Glomerular endothelial cell (primary cell): ENCODE measurements at places on chromosomes 4 and X. TPM values are rescaled to one million over a fixed set of nuclear protein-coding genes. Genes with fewer than 3 reads are reported as not detected.

DNA sequence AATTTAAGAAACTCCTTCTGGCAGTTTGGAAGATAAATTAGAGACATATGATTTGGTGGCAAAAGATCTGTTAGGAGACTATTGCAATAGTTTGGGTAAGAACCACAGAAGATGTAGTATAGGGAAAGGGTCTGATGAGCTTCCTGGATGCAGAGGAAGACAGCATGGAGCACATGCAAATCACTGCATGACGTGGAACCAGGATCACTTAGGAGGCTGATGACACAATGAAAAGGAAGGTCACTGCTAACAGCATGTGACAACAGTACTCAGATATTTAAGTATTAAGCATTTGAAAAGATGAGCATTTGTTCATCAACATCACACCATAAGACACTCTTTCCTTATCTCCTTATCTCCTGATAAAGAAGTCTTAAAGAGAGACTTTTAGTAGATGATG is 167.8 kb upstream of the LDB2 start:
- no peak for DNase-seq

The XAGE2 gene
- total RNA-seq = not detected in 2 replicates

DNA sequence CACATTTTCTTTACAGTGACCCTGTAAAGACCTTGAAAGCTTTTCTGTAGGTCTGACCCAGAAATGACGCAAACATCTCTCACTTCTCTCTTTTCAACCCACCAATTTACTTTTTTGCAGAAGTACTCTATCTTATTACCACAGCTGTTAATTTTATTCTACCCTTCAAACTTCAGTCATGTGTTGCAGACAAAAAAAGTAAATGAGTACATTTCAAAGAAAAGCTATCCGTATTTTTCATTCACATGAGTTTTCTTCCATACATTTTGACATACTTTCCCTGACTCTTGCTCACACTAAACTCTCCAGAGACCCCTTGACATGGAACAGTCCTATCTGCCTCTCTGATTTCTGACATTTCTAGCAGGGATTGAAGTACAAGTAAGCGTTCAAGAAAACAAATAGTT is 51.7 kb downstream of the SLC7A11 start:
- DNase-seq = no peak

DNA sequence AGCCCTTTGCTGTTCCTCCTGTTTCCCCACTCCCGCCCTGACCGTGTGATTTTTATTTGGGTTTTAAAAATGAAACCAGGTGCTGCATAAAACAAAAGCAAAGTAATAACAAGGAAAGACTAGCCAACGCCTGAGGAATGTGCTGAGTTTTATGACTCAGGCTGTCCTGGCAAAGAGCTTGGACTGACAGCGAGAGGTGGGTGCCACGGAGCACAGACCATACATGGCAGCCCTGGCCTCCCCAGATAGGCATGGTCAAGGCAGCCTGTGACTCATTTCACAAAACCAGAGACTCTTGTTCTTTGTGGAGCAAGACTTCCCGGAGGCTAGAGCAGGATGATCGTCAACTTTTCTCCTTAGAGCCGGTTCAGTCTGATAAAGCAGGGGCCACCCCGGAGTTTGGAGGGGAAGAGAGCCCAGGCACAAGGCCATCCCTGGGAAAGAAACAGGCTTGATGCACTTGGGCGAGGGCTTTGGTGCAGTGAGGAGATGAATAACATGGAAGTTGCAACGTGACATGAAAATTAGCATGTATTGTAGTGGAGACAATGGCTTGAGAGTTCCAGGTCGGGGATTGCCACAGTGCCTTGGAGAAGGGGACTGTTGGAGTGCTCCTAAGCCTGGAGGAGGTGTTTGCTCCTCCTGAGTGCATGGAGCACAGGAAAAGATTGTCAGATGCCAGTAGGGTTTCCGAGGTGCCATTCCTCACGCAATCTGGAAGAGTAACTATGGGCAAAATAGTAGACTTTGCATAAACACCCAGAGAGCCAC is 54.8 kb downstream of the C4orf51 start:
- peak; percentile 83 for DNase-seq

The GLRA3 gene
- not detected in 2 replicates for total RNA-seq

- DNase-seq = no peak
Observed at GRCh38 chr4:34676400-34676799, 1567.9 kb downstream of the ARAP2 start.

- DNase-seq = peak; percentile 18
Observed at GRCh38 chr4:84691170-84691691, 108.3 kb downstream of the CDS1 start.

DNA sequence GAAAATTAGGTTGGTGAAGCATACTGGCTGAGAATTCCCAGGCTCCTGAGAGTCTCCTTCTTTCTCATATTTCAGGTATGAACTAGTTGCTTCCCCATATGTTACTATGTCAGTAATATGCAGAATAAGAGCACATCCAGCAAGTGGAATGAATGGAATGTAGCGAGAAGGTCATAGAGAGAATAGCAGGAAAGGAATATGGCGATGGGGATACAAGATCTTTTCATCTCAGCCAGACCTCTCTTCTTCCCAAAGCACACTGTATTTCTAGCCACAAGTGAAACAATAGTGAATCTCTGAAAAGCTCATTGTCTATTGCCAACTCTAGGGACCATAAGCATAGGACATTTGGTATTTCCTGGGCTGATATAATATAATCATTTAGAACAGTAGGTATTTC is 54.6 kb upstream of the MMAA start:
- no peak for DNase-seq

DNA sequence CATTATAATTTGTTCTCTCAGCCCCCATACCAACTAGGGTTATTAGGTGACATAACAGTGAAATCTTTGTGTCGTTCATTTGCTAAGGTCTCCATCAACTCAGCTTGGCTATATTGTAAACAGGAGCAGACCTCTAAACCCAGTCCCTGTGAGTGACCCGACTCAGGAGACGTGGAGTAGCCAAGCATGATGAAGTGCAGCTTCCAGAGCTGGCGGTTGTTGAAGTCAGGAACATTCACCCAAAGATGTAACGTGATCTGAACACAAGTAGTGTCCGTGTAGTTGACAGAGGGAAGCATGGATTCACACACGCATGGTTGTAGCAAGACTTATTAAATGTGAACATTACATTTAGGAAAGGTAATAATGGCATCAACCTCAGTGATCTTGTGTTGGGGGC is 102.3 kb downstream of the FAM193A start:
- no peak for DNase-seq

GRCh38 chr4:68288393-68288740 is 42.9 kb upstream of the TMPRSS11B start:
- no peak for DNase-seq

The ENPEP gene
- total RNA-seq = 0.99 and 3.0 TPM in 2 replicates

The CFAP99 gene
- total RNA-seq = not detected in 2 replicates

DNA sequence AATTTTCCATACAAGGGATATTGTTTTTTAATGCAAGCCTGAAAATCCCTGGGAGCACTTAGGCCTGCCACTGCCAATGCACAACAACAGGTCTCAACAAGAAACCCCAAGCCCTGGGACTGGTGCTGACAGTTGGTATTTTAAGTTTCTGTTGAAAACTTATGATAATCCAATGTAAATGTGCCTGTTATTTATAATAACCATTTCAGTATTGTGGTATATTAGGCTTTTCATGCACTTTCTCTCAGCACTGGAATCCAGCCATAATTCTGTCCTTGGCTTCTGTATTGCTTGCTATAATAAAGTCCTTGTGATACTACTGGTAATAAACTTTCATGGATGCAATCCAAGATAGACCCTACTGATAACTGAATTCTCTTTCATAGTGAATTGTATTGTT is 218.9 kb downstream of the PCDH7 start:
- DNase-seq = no peak

The MAGIX gene
- total RNA-seq = 1.2 and 1.4 TPM in 2 replicates

DNA sequence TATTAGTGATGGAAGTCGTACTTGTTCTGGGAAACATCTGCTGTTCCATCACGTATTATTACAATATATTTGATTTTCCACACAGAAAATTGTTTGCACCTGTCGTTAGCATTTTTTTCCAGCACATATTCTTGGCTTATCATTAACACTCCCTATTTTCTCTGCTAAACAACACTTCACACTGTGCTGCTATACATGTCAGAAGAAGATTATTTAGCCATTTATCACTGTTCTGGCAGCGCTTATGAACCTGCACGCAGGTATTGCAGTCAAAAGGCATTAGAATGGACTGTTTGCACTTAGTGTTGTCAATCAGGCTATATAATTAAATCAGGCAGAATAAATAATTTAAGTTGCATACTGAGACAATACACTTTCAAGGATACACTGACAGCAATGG is 218.6 kb downstream of the CHM start:
- no peak for DNase-seq

The BEND2 gene
- total RNA-seq = not detected in 2 replicates

- no peak for DNase-seq
Observed at GRCh38 chr4:93855926-93856325, 27.4 kb downstream of the ATOH1 start.

- no peak for DNase-seq
Observed at GRCh38 chr4:38162240-38162784, 202.1 kb downstream of the PTTG2 start.

DNA sequence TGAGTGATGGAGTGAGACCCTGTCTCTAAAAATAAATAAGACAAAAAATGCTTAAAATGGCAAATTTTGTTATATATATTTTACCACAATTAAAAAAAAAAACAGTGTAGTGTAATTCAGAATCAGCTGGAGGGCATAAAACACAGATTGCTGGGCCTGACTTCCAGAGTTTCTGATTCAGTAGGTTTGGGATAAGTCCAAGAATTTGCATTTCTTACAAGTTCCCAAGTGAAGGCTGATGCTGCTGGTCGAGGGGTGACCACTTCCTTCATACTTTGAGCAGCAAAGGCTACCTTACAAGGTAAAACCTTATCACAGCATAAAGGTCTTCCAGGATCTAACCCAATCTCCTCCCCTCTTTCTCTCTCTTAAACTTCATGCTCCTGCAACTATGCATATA is 40.7 kb downstream of the KLHL8 start:
- DNase-seq = no peak

DNA sequence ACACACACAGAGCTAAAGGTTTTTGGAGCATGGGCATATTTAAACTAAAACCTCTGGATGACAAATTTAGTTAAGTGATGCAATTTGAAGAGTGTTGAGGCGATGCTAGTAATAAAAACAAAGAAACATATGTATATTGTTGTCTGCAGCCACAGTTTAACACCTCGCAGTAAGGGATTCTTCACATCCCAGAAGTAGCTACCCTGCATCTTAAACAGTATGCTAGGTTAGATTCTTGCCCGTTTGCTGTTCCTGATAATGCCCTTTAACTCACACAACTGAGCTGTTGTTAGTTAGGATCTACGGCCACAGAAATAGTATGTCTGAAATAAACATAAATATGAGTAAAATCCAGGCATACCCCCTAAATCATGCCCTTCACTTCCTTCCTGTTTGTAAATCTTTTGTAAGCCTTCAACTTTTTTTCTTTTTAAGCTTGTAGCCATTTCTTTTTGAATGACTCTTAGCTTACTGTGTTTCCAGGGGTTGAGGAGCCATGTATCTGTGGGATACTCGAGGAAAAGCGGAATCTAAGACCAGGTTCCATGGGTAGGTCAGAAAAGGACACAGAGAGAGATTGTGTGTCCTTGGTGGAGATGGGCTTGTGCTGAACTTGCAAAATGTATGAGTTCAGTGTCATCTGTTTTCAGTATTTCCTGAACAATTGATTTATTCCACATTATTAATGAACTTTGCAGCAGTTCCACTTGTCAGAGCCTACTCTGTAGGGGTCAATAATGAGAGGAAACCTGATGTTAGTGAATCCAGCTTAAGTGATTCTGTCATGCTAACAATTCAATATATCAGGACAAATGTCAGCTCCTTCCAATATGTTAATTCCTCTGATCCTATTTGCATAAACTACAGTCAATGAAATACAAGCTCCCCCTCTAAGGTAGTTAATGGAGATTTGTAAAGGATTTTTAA is 349.6 kb downstream of the GPAT3 start:
- no peak for DNase-seq

The FRMPD4 gene
- total RNA-seq = not detected in 2 replicates

DNA sequence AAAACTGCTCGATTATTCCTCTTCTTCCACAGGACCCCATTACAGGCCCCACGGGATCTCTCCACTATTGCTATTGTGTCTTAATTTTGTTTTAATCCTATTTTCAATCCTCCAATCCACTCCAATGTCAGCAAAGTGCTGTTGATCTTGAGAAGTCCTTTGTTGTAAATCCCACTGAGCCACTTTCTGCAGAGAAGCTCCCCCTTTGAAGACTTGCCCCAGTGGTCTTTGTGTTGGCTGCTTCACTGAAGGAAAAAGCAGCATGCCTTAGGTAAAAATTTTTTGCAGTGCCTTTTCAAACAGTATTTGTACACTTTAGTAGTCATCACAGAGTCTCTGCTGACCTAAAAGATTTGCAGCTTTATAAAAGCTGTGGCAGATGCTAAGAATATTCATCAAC is 252.0 kb upstream of the SLC7A11 start:
- no peak for DNase-seq

DNA sequence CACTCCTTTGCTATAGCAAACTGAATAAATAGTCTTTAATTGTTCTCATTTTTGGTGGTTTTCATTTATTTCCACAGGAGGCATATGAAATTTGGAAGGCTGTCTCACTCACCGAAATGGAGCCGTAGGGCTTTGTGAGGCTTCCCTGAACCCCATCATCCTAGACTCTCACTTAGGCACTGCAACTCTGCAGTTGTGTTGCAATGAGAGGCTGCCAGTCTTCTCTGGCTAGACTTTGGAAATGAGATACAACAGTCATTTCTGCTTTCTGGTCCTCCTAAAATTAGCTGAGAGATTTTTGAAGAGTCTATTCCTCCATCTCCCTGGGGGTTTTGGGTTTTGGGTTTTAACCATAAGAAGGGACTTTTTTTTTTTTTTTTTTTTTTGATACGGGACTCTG is 146.5 kb downstream of the SH3BGRL start:
- no peak for DNase-seq

DNA sequence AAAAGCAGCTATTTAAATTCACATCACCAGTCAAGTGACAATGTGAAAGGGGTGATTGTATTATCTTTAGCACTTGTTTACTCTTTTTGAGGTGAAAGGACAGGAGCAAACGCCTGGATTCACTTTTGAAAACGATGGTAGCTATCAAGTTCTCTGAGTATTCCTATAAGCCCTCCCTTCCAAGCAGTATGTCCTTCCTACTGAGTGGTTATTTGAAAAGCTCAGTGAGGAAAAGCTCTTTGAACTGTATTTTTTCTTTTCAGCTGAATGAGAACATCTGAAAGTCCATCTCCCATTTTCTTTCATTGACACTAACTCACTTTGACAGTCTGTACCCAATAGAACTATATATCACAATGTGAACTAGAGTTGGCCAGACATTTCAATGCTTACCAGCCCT is 9.1 kb upstream of the CTSO start:
- DNase-seq = no peak

GRCh38 chr4:102945066-102945465 is 74.4 kb downstream of the SLC9B1 start:
- DNase-seq = no peak
